NCI-H460 (cell line): ENCODE measurements at places on chromosomes 5 and 9.

- no peak for DNase-seq
These were observed 172.8 kb upstream of the PLCXD3 start for GRCh38 chr5:41683181-41683580.

GRCh38 chr5:171401167-171401947 is 13.7 kb downstream of the NPM1 start:
- DNase-seq, result no peak

GRCh38 chr9:135289081-135289491 is 190.5 kb upstream of the PPP1R26 start:
- no peak for DNase-seq

DNA sequence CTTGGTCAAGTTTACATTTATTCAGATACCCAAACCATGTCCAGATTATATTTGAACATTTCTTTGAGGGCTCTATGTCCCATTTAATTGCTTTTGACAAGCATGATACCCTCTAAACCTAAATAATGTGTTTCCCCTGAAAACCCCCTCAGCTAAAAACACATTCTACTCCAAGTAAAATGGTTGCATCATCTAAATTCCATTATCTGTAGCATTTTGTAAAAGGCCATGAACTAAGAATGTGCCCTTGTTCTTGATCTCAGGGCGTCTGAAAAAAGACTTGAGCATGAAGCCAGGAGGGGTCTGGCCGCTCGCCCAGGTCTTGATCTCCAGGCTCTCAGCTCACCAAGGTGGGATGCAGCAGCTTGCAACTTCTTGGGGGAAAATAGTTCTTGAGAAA is 53.5 kb upstream of the ERCC6L2 start:
- no peak for DNase-seq

- no peak for DNase-seq
These were observed 364.1 kb downstream of the EFNA5 start for GRCh38 chr5:107306594-107306993.

- no peak for DNase-seq
These were observed 247.8 kb downstream of the ARHGAP26 start for GRCh38 chr5:143017992-143018391.

DNA sequence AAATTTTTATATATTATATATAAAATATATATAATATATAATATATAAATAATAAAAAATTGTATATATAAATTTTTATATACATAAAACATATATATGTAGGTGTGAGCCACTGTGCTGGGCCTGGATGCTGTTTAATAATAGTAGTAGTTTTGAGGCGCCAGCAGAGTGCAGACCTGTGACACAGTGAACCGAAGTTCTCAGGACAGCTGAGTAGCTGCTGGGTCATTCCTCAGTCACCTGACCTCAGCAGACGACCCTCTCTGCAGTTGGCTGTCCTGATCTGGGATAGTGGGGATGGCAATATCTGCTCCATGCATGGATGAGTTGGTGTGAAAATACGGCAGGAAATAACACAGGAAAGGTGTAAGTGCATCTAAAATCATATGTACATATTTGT is 3.3 kb upstream of the SNX18 start:
- DNase-seq, result no peak
